ENCODE measurements at places on chromosomes 7 and 10.

DNA sequence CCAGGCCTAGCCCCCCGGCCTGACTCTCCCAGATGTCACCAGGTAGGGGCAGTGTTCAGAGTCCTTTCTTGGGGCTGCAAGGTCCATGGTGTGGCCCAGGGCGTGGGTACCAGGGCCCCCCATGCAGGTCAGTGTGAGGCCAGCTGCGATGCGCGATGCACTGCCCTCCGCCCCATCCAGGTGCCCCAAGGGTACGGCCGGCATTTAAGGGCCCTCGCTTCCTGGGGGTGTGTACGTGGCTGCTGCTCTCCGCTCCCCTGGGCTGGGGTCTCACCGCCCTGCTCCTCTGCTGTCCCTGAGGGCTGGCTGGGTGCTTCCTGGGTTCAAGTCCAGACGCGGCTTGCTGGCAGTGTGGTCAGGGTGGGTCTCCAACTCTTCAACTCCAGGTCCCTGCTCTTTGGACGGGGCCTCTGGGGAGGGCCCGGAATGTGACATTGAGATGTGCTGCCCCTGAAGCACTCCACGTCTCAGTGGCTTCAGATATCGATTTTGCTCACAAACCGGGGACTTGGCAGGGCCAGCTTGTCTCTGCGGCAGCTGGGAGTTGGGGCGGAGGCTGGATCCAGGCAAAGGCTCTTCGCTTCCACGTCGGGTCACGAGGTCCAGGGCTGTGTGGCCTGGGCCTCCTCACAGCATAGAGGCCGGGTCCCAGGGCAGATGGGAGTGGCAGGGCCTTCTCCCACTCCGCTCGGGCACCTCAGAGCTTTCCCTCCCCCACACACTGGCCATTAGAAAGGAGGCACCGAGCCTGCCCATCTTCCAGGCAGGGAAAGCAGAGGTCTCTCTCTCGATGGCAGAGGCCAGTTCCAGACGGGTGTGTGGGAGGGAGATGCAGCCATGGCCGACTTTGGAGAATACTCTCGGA, 93.2 kb downstream of the UNCX start:
- DNase-seq: no peak

DNA sequence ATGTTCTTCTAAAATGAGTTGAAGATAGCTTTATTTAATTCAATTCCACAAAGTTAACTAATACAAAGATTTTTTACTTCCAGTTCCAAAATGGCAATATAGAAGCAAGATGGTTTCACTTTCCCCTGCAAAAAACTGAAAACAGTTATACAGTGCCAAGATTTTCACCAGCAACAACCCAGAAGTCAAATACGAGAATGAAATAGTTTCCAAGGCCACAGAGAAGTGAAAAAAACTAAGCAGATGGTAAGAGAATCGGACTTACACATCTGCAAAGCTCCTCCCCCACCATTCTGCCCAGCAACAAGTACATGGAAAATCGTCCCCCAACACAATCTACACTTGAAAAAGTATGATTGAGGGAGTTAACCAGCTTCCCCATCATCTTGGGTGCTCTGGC, 30.3 kb upstream of the KEL start:
- DNase-seq: no peak

DNA sequence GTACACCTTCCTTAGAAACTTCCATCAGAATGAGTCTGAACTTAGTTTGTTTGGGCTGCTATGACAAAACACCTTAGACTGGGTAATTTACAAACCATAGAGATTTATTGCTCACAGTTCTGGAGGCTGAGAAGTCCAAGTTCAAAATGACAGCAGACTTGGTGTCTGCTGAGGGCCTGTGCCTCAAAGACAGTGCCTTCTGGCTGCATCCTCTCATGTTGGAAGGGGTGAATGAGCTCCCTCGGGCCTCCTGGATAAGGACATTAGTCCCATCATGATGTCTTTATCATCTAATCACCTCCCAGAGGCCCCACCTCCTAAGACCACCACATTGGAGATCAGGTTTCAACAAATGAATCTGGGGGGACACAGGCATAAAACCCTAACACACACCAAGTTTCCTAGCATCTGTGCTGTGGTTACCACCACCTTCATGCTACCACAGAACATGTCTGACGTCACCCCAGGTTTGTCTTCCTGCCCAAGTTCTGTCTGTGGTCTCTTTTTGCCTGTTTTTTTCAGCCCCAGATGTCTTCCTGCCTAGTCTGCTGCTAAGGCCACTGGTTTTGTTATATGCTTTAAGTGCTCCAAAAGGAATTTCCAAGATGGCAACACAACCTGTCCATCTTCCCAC, 150.9 kb upstream of the COBL start:
- DNase-seq: no peak

- DNase-seq: no peak
These were observed 131.8 kb upstream of the GHITM start for GRCh38 chr10:84007482-84007881.

DNA sequence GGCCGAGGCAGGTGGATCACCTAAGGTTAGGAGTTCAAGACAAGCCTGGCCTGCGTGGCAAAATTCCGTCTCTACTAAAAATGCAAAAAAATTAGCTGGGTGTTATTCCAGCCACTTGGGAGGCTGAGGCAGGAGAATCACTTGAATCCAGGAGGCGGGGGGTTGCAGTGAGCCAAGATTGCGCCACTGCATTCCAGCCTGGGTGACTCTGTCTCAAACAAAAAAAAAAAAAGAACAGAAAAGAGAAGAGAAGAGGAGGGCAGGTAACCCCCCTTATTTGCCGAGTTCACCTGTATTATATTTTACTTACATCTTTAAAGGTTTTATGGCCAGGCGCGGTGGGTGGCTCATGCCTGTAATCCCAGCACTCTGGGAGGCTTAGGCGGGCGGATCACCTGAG, 91.7 kb downstream of the RNF216 start:
- no peak for DNase-seq

DNA sequence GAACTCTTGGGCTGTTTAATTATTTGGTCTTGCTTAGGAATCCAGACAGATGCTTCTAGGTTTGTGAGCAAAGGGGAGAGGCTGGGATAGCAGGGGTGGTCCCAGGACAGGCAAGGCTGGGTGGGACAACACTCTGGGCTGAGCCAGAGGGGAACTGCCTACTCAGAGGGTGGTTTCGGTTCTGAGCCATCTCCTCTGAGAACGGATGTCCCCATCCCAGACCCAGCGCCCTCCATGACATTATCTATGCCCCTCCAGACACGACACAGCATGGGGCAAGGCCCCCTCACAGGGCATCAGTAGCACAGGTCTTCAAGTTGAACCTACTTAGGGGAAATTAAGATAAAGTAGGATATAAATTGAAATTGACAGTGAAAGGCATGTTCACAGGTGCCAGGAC, 7.1 kb downstream of the ASB10 start:
- DNase-seq: no peak

- no peak for DNase-seq
These were observed 2.6 kb upstream of the CAMK2G start for GRCh38 chr10:73876971-73877370.

DNA sequence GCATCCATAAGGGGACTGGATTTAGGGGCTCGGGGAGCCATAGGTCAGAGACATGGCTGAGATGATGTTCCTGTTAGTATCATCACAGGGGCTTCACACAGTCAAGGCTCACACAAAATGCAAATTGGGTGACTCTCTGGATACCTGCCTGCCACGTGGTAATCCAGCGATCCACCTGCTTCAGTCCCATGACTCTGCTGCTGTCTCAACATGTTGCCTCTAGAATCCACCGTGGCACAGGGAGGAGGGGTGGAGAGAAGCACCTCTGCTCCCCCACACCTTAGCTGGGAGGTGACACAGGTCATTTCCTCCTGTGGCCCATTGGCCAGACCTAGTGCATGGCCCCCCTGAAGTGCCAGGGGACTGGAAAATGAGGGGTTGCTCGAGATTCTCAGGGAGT, 83.1 kb downstream of the CDH23 start:
- DNase-seq: no peak

DNA sequence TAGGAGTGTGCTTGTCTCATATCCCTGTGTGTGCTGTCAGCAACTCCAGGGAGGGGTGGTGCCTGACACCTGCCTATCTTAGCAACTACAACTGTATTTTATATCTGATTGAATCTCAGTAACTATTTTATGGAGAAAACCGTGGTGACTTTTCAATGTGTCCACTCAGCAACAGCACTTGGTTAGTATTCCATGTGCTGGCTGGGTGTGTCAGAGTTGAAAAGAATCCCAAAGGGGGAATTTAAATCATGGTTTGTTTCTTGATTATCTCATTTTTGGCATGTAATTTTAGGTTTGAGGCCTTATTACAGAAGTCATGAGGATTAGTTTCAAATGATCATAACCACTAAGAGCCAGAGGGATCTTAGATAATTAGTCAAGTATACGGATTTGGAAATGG, 425.7 kb upstream of the FZD8 start:
- DNase-seq: no peak

GRCh38 chr7:117008118-117008885, 55.0 kb downstream of the ST7 start:
- no peak for DNase-seq

- no peak for DNase-seq
These were observed 13.1 kb downstream of the LHFPL3 start for GRCh38 chr7:104341546-104341945.
